Stimulated activated CD8-positive, alpha-beta memory T cell treated with anti-CD3 and anti-CD28 coated beads, Interleukin-4, amount 100 ng/mL, for 1 hour (primary cell): ENCODE measurements at places on chromosomes 5 and 9.

- DNase-seq, result no peak
Observed at GRCh38 chr9:69572611-69573010, 99.6 kb downstream of the APBA1 start.

DNA sequence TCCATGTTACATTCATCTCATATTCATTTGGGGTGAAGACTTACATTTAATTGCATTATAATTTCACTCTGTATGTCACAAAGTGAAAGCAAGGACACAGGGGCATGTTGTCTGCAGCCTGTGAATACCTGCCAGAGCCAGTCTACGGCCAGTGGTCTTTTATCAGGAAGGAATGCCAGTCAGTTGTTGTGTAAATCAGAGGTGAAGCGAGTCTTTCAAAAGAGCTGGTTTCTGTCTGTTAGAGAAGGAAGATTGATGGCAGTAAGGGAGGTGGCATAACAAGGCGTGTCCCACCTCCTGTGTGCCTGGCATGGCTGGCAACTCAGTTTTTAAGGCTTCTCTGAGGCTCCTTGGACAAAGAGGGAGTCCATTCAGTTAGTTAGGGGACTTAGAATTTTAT is 18.1 kb upstream of the SYK start:
- no peak for DNase-seq

DNA sequence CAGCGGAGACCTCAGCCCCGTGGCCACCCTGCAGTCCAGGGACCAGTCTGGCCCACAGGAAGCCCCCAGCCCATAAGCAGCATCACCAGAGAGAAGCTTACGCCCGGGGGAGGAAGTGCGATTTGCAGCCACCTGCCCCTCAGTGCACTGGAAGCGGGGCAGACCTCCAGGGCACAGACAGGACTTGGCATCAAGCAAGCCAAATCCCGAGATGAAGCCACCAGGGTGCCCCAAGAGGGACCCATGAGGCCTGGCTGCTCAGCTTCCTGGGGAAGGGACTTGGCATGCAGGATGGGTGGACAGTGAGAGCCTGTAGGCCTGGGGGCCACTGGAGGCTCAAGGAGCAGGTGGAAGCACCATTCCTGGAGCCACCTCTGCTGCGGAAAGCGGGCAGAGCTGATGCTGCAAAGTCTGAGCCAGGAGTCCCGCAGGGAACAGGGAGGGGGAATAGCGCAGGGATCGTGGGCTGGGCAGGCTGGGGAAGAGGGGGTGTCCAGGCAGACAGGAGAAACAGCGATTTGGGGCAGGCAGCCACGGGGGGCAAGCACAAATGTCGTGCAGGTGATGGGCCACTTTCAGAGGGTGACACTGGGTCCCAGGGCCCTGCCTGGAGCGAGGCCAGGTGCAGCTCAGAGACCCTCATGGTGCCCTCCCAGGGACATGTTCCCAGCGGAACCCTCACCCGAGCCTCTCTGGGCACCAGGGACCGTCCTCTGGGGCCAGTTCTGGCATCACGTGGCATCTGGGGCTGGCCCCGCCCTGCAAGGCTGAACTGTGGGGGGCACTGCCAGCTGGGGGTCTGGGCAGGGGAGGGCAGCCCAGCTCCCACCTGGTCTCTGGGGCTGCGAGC is 3.2 kb downstream of the LRRC26 start:
- DNase-seq, result no peak

GRCh38 chr9:2723376-2724065 is 6.2 kb downstream of the KCNV2 start:
- no peak for DNase-seq

GRCh38 chr5:156380848-156381247 is 53.9 kb downstream of the SGCD start:
- DNase-seq, result no peak
